Right lobe of liver (tissue), 6 donors: ENCODE measurements at places on chromosomes 13 and 19. TPM values are rescaled to one million over a fixed set of nuclear protein-coding genes. Genes with fewer than 3 reads are reported as not detected.

The CEACAM7 gene
- not detected for total RNA-seq

- no peak for DNase-seq
- H3K27me3 ChIP-seq, result no peaks in the 10 kb centered on the region
- H3K27ac ChIP-seq, result no peak overlapping the region
- no peaks in the 10 kb centered on the region for H3K36me3 ChIP-seq
Measured at GRCh38 chr19:31832176-31832548, 482.9 kb upstream of the TSHZ3 start.

GRCh38 chr19:56837004-56837403, 3.5 kb downstream of the PEG3 start:
- H3K36me3 ChIP-seq, result no peaks in the 10 kb centered on the region
- no peak overlapping the region for H3K27ac ChIP-seq
- peak overlapping the region; percentile 56 for H3K4me3 ChIP-seq
- no peaks in the 10 kb centered on the region for H3K27me3 ChIP-seq
- H3K4me1 ChIP-seq, result no peaks in the 10 kb centered on the region
- no peak for DNase-seq

GRCh38 chr13:113187263-113187669, 21.2 kb downstream of the PCID2 start:
- H3K27me3 ChIP-seq, result no peaks in the 10 kb centered on the region
- H3K4me1 ChIP-seq, result peaks cover 9% of the 10 kb centered on the region
- DNase-seq, result no peak
- H3K36me3 ChIP-seq, result peaks cover 16% of the 10 kb centered on the region
- no peak overlapping the region for H3K27ac ChIP-seq

- H3K4me3 ChIP-seq, result no peak overlapping the region
- H3K4me1 ChIP-seq, result no peaks in the 10 kb centered on the region
- no peak for DNase-seq
- no peak overlapping the region for H3K27ac ChIP-seq
Measured at GRCh38 chr13:58318495-58319167, 687.1 kb downstream of the PCDH17 start.

The GJA3 gene
- not detected for total RNA-seq

DNA sequence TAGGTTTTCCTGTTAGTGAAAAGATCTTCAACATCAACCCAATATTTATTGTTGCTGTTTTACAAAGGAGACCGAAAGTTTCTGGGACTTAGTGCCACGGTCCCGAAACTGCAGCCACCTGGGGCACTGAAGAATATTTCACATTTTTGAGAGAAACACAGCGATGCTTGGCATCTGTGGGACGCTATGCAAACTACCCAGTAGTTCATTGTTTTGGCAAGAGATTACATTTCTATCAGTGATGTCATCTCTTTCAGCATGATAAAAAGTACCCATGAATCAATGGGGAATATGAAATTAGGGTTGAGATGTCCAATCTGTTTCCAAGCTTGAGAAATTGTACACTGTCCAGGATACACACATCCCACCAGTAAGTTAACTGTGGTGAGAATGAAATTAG, 43.9 kb downstream of the TGDS start:
- H3K4me1 ChIP-seq, result peaks cover 3% of the 10 kb centered on the region
- DNase-seq, result no peak
- no peak overlapping the region for H3K27ac ChIP-seq
- H3K27me3 ChIP-seq, result no peaks in the 10 kb centered on the region

DNA sequence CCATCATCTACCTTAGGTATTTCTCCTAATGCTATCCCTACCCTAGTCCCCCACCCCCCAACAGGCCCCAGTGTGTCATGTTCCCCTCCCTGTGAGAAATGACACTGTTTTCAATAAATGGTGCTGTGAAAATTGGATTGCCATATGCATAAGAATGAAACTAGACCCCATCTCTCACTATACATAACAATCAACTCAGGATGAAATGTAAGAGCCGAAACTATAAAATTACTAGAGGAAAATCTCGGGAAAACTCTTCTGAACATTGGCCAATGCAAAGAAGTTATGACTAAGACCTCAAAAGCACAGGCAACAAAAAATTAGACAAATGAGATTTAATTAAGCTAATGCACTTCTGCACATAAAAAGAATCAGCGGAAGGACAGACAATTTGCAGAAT, 138.2 kb downstream of the SUCLA2 start:
- H3K4me3 ChIP-seq, result no peak overlapping the region
- H3K27ac ChIP-seq, result no peak overlapping the region
- no peaks in the 10 kb centered on the region for H3K36me3 ChIP-seq
- DNase-seq, result no peak

DNA sequence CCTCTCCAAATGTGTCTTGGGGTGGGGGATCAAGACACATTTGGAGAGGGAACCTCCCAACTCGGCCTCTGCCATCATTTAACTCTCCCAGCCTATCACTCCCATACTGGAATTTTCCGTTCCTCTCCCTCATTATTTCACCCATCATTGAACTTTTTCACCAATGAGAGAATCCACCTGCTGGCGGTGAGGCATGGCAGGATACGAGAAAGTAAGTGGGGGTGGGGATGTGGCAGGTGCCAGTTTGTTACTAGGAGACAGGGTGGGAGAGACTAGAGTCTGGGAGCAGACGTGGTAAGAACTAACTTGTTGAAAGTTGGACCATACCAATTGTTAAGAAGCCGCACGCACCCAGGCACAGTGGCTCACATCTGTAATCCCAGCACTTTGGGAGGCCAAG, 6.9 kb downstream of the GIPR start:
- no peaks in the 10 kb centered on the region for H3K4me1 ChIP-seq
- no peak for DNase-seq
- no peak overlapping the region for H3K4me3 ChIP-seq
- no peaks in the 10 kb centered on the region for H3K36me3 ChIP-seq
- peaks cover 15% of the 10 kb centered on the region for H3K27me3 ChIP-seq

The ZNF724 gene
- 3.2 TPM for total RNA-seq

DNA sequence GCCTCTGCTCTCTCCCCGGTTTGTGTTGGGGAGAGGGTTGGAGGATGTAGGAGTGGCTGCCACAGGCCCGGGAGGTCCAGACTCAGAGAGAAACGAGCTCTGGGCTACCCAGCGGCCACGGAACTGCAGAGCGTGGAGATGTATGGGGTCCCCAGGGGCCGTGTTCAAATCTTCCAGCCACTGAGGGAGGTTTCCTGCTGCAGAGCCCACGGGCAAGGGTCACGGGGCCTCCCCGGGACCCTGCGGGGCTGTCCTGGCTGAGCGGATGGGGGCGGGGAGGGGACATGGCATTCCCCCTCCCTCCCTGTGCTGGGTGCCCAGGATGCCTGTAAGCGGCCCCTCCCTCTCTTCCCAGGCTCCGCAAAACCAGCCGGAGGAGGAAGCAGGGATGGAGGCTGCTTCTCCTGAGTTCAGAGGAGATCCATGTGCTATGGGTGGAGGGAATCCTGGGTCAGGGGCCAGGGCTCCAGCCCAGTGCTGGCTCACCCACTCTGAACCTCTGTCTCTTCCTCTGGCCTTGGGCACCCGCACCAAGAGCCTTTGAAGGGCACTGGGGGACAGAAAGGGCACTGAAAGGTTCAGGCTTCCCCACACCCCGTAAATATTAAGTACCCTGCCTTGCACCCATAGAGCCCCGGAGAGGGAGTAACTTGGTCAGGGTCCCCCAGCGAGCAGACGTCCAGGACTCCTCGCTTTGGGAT, 22.6 kb downstream of the SMIM24 start:
- H3K36me3 ChIP-seq, result peaks cover 18% of the 10 kb centered on the region
- no peak for DNase-seq
- H3K4me3 ChIP-seq, result no peak overlapping the region
- no peaks in the 10 kb centered on the region for H3K4me1 ChIP-seq
- H3K27me3 ChIP-seq, result no peaks in the 10 kb centered on the region
- no peak overlapping the region for H3K27ac ChIP-seq

GRCh38 chr13:25422153-25422552, 50.4 kb downstream of the ATP8A2 start:
- no peak overlapping the region for H3K4me3 ChIP-seq
- no peaks in the 10 kb centered on the region for H3K27me3 ChIP-seq
- DNase-seq, result no peak
- no peak overlapping the region for H3K27ac ChIP-seq
- H3K36me3 ChIP-seq, result no peaks in the 10 kb centered on the region

The TEAD2 gene
- 8.9 TPM for total RNA-seq

DNA sequence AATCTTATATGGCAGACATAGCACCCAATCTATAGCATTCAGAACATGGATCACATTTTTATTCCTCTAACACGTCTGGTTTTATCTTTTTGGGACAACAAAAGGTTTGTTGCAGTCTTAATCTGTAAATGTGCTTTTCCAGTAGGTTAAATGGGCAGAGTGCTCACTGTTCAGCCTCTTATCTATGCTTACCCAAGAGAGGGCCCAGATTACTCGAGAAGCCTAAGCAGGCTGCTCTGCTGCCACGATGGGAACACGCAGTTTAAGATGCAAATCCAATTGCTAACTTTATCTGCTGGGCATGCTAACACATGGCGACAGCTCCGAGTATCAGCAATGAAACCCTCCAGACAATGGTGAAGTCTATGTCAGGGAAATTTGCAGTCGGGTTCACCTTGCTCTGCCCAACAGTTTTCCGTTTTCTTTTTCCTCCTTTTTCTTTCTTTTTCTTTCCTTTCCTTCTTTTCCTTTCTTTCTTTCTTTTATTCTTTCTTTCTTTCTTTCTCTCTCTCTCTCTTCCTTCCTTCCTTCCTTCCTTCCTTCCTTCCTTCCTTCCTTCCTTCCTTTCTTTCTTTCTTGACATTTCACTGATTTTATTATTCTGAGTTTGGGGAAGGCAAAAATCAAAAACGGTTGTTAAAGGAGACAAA, 115.3 kb downstream of the RBM26 start:
- no peak overlapping the region for H3K27ac ChIP-seq
- no peak for DNase-seq
- no peaks in the 10 kb centered on the region for H3K36me3 ChIP-seq
- no peaks in the 10 kb centered on the region for H3K27me3 ChIP-seq
- H3K4me1 ChIP-seq, result no peaks in the 10 kb centered on the region

The CPAMD8 gene
- 1.8 TPM for total RNA-seq

DNA sequence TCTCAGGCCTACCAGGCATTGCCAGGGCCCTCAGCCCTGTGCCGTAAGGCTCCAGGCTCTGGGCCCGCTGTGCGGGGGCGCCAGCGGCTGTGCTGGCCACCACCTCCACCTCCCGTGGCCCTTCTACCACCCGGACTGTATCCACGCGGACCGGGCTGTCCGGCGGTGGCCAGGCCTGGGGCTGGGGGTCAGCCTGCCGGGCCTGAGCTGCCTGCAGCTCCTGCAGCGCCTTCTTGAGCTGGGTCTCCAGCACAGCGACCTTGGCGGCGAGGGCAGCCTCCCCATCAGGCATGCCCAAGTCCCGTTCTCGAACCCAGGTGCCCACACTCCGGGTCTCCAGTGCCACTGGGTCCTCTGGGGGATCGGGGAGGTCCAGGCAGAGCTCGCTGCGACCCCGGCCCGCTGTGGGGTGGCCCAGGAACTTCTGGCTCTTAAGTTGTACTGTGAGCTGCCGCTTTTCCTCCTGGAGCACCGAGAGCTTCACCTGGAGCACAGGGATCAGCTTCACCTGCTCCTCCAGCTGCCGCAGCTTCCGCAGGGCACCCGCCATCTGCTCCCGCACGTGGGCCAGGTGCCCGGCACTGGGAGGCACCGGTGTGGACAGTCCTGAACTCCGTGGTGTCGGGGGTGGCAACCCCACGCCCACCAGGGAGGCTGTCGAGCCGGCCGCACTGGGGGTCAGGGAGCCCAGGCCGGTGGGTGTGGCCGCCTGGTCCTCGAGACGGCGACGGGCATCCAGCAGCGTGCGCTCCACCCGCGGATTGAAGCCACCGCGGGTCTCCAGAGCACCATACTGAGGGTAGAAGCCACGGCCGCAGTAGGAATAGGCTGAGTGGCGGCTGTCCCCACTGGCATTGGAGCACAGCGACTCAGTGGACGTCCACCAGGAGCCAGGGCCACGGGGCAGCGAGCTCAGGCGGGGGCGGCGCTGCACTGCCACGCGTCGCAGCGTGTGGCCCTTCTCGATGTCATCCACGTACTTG, 4.1 kb downstream of the KANK2 start:
- DNase-seq, result no peak
- H3K27me3 ChIP-seq, result no peaks in the 10 kb centered on the region
- H3K36me3 ChIP-seq, result no peaks in the 10 kb centered on the region
- H3K27ac ChIP-seq, result no peak overlapping the region
- H3K4me1 ChIP-seq, result no peaks in the 10 kb centered on the region

GRCh38 chr19:11050323-11051114, 38.7 kb upstream of the LDLR start:
- H3K4me3 ChIP-seq, result no peak overlapping the region
- H3K27me3 ChIP-seq, result no peaks in the 10 kb centered on the region
- peaks cover 3% of the 10 kb centered on the region for H3K4me1 ChIP-seq
- H3K27ac ChIP-seq, result no peak overlapping the region

DNA sequence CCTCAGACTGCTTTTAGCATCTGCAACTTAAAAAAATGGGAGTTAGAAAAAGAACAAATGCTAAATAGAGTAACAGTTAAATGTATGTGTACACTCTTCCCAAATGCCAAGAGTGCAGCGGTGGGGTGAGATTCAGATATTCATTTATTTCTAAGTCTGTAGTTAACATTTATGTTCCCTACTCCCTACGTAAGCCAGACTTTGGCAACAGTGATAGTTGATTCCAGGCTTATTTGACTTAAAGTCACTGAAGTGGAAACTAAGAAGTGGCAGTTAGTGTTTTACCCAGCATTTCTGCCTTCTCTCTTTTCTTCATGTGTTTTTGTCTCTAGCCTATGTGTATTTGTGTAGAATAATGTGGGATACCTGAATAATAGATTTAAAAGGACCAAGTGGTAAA, 4.5 kb downstream of the MIR17HG start:
- H3K27me3 ChIP-seq, result no peaks in the 10 kb centered on the region
- no peak overlapping the region for H3K4me3 ChIP-seq
- DNase-seq, result no peak
- H3K36me3 ChIP-seq, result peaks cover 3% of the 10 kb centered on the region
- peaks cover 49% of the 10 kb centered on the region for H3K4me1 ChIP-seq

The FXYD1 gene
- total RNA-seq, result 38.9 TPM

The ERCC5 gene
- 27.1 TPM for total RNA-seq

DNA sequence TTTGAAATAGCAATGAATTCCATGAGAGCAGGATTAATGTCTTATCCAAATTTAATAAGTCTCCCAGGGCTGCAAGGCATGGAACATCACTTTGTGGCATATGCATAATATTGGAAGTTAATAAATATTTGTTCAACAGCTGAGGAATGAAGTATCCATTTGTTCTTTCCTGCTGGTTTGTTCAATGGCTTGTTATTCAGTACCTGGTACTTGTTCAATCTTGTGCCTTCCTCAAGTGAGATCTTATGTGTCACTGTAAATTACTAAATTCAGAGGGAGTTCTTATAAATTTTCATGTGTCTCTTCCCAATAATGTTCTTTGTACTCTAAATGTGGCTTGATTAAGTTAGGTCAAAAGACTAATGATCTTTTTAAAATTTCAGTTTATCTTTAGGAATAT, 1105.5 kb upstream of the SPRY2 start:
- H3K27ac ChIP-seq, result no peak overlapping the region
- H3K4me1 ChIP-seq, result no peaks in the 10 kb centered on the region
- no peak overlapping the region for H3K4me3 ChIP-seq
- DNase-seq, result no peak
- no peaks in the 10 kb centered on the region for H3K27me3 ChIP-seq

The CGB2 gene
- not detected for total RNA-seq

GRCh38 chr19:30857966-30858490, 485.8 kb downstream of the ZNF536 start:
- H3K36me3 ChIP-seq, result no peaks in the 10 kb centered on the region
- no peaks in the 10 kb centered on the region for H3K4me1 ChIP-seq
- H3K4me3 ChIP-seq, result no peak overlapping the region
- no peaks in the 10 kb centered on the region for H3K27me3 ChIP-seq
- no peak for DNase-seq

- H3K4me3 ChIP-seq, result no peak overlapping the region
- DNase-seq, result no peak
- no peaks in the 10 kb centered on the region for H3K4me1 ChIP-seq
- no peaks in the 10 kb centered on the region for H3K27me3 ChIP-seq
- H3K27ac ChIP-seq, result no peak overlapping the region
- no peaks in the 10 kb centered on the region for H3K36me3 ChIP-seq
Measured at GRCh38 chr19:54287456-54287855, 6.5 kb upstream of the LILRB2 start.
